GM03348 (cell line): ENCODE measurements at places on chromosomes 2 and 18.

DNA sequence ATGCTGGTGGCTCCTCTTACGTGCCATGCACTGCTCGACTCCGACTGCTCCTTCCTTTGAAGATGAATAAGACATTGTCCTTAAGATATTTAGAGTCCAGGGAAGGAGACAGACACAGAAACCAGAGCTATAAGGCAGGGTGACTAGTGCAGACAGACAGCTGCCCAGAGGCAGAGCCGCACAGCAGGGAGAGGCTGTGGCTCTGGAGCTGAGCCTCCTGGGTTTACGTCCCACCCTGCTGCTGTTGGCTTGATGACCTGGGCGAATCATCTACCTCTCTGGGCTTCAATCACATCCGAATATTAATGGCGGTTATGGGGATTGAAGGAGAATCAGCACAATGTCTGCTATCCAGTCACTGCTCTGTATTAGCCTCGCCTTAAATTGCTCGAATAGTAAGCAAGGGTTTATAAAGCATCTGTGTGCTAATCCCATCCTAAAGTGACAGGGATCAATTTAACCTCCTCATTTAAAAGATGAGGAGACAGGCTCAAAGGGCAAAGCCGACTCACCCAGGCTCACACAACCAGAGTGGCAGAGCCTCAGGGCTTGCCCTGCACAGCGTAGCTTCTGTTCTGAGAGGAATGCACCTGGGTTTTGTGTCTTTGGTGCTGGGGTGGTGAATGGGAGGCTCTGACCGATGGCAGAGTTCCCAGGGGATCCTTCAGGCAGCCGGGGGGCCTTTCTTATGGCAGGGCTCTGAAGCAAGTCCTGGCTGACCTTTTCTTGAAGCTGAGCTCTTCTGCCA lies 284.1 kb downstream of the MYCN start:
- no peak for DNase-seq

- no peak for DNase-seq
Measured at GRCh38 chr2:63589148-63589958, 590 bp downstream of the MDH1 start.

- DNase-seq, result no peak
Measured at GRCh38 chr2:108347786-108348185, 30.0 kb upstream of the SULT1C4 start.

DNA sequence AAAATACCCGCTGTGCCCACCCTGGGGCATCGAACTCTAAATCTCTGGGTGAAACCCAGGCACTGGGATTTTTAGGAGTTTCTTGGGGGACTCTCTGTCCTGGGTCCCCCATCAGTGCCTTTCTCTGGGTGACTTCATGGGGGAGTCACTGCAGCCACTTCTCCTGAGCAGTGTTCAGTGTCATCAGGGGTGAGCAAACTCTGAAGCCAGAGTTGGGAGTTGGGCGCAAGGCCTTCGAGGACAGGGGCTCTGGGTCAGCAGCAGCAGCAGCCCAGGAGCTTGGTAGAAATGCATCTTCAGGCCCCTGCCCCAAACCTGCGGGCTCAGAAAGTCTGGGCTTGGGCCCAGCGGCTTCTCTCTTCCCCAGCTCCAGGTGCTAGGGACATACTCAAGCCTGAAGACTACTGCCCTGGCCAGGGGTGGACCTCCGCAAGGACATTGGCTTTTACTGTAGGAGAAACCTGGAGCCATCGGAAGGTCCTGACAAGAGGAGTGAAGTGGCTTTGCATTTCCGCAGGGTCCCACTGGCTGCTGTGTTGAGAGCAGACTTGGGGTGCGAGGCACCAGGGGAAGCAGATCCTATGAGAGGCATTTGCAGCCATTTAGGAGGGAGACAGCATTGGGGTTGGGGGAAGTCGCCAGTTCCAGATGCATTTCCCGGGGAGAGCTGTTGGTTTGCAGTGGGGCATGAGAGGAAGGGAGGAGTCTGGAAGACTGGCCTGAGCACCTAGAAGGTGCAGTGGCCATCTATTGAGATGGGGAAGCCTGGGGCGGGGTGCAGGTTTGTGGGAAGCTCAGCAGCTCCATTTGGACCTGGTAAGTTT lies 51.5 kb upstream of the FAHD2A start:
- DNase-seq, result no peak

DNA sequence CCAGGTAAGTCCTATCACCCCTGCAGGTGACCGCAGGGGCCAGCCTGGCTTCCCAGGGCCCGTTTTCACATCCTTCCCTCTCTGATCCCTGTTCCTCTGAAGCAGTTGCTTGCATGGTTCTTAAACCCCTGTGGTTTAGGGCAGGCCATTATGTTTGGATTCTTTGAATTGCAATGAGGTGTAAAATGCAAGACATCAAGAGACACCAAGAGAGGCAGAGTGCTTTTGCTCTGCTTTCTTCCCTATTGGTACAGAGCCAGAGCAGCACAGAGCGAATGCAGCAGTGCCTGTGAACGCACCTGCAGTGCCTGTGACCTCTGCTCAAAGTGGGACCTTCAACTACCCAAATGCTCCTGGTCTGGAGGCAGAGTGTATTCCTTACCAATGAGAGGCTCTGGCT lies 7.6 kb downstream of the RFX8 start:
- DNase-seq, result no peak

DNA sequence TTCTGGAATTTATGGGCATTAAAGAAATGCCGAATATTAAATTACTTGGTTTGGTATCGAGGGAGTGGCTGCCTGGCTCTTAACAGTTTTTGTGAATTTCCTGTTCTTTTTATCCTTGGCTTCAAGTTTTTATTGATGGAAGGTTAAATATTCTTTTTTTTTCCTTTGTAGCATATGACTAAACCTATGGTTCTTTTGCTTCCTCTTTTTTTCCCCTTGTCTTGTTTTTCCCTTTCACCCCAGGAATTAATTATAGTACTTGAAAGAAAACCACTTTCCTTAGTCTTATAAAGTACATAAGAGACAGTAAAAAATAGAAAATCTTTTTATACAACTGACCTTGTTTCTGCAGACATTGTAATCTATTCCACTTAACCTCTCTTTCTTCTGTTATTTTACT lies 42.4 kb downstream of the MGAT5 start:
- no peak for DNase-seq

DNA sequence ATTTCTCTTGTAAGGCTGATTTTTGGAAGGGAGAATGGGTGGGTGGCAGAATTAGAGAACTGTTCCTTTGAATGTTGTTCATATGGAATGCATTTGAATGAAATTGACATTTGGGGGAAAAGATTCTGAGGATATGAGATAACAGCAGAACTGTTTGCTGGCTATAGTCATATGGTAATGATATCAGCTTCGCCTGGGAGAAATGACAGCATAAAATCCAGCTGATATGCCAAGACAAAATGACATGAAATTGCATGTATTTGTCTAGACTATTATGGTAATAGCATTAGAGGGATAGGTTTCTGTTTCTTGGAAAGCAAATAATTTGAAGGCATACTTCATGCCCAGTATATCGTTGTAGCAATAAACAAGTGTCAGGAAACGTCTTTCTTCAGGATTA lies 150.8 kb upstream of the SPATS2L start:
- no peak for DNase-seq
